NCI-H1694 (cell line): ENCODE measurements at places on chromosomes 3 and 15.

- no peak for DNase-seq
These were observed 324.7 kb downstream of the SOX2 start for GRCh38 chr3:182036382-182036781.

DNA sequence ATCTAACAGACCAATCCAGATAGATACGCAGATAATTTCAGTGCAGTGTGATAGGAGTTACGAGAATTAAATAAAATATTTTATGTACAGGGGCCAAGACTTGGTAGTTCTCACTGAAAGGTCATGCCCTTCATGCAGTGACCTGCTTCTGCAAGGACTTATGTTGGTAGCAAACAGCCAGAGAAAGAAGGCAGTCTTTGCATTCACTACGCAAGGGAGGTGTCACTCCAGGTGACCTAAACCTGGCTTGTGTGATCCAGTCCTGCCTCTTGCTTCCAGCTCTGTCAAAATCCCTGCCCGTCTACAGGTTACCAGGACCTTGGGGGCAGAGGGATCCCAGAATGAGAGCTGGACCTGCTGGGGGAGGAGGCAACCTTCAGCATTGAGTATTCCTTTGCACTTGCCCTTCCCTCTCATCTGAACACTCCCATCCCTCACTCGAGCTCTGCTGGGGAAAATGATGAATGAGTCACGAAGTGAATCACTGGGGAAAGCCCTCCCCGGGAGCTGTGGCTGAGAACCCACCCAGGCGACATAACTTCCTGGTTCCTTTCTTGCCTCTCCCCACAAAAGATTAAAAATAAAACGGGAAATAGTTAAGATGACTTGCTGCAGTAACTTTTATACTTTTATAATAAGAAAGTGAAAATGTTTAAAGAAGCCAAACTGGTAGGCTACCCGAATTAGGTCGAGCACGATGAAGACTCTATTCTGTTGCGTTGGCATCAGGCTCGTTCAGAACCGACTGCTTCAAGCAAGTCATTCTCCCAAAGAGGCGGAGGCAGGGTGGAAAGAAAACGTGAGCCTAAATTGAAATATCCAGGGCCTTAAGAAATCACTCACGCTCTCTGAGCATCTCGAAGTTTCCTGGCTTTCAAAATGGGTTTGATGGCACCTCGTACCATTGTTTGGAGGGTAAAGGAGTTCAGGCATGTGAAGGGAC, 216.1 kb downstream of the SLCO3A1 start:
- no peak for DNase-seq

GRCh38 chr15:87045746-87046145, 966.1 kb downstream of the AGBL1 start:
- no peak for DNase-seq

DNA sequence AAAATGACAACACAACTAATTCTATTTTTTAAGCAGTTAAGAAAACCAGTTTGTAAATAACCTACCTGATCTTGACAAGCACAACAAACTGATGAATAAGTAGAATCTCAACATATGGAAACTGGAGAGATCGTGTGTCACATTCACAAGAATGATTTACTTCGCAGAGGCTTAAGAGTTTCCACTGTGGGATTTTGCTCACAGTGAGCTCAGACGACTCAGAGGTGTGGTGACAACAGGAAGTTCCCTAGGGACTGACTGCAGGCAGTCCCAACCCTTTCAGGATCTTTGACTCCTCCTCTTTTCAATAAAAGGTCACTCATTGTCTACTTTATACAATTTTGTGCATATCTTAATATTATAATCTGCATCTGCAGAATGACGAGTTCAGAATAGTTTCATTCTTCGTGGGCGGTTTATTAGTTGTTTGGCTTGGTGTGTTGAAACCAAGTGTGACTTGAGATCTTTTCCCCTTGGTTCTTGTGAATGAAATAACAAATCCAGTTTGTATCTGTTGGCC, at the start of gene LIPH:
Gene LIPH (minus strand): TSS at position 231 of the 520 bp plus-strand sequence. CDS start 117 bp downstream, at position 114.
- no peak for DNase-seq
